Cortex of kidney (tissue), 1 donor: ENCODE measurements at places on chromosomes 3 and 15.

GRCh38 chr15:33473005-33473404 is 162.2 kb downstream of the RYR3 start:
- DNase-seq = no peak

GRCh38 chr3:178680489-178680888 is 144.3 kb downstream of the KCNMB2 start:
- no peak for DNase-seq

GRCh38 chr3:42220436-42221121 is 45.4 kb downstream of the CCK start:
- DNase-seq = no peak

- DNase-seq = no peak
These were observed 160.0 kb downstream of the NAALADL2 start for GRCh38 chr3:175018946-175019727.

DNA sequence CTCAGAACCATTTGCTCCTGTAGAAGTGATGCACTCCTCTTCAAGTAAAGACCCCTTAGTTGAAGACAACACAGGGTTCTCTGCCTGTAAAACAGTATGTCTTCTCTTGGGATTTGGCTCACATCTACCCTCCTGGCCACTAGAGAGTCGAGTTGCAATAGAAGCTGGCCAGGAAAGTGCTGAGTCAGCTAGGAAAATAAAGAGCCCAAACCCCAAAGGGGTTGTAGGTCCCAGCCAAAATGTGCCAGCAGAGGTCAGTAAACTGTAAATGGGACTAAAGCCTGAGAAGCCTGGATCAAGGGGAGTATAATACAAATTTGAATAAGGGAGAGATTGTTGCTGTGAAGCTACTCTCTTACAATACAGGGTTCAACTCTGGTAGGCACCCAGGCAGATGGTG is 37.2 kb upstream of the THBS1 start:
- no peak for DNase-seq

DNA sequence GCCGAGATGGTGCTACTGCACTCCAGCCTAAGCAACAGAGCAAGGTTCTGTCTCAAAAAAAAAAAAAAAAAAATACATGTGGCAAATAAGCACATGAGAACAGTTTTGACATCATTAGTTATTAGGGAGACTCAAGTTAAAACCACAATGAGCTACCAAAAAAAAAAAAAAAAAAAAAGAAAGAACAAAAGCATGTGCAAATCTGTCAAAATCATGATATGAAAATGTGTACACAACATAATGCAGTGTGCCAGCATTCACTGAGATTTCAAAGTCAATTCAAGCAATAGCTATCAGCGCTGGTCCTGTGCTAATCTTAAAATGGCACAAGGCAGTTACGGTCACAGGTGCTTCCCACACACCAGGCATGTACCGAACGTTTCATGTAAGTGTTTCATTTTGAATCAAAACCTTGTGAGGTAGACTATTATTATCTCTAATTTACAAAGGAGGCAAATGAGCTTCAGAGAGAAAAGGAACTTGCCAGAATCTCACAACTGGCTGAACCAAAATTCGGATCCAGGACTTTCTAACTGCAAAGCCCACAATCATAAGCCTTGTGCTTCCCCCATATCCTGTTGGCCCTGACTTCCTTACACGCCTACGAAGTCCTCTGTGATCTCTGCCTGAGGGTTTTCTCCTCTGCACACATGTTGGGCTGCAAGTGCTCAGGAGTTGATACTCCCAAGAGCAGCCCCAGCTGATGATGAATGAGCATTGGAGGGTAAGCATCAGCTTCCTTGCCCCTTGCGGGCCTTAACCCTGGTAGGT is 200.1 kb upstream of the PROK2 start:
- no peak for DNase-seq

- DNase-seq = no peak
These were observed 21.9 kb downstream of the ABTB1 start for GRCh38 chr3:127694467-127695215.

DNA sequence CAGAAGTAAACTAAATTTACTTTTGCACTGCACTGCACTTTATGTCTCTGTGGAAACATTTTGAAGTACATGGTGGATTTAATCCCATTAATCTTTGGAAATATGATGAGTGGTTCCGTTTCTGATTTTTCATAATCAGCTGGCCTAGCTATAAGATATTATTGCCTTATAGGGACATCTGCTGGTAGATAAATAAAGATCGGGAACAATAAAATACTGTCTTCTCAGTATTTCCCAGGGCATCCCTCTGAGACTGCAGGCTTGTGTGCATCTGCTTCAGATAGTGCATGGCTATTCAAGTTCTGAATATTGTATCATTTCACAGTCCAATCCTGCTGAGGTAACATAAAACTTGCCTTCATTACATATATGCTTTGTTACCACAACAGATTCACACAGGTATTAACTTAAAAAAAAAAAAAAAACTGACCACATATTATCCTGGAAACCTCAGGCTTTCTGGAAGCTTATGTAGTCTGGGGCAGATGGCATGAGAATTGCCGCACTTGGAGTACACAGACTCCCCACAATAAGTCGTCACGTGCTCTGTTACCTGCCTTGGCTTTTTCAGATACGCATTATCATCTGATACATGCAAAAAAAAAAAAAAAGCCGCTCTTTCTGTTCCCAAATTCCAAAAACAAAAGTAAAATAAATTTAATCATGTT is 330.8 kb upstream of the AGTR1 start:
- DNase-seq = no peak

DNA sequence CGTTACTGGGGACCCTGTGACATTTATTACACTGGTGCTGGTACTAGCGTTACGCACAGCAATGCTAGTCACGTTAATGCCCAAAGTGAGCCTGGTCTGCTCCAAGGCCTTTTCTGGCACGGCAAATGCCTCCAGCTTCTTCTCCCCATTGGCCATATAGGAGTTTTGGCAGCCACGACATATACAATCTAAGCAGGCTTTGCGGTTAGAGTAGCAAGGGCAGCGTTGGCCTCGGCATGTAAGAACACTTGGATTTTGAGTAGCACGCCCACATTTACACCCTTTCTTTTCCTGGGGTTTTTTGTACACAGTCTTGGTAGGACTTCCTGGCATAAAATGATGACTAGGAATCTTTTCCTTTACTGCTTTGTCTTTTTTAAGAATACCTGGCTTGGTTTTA is 44.9 kb downstream of the MSL2 start:
- DNase-seq = no peak

DNA sequence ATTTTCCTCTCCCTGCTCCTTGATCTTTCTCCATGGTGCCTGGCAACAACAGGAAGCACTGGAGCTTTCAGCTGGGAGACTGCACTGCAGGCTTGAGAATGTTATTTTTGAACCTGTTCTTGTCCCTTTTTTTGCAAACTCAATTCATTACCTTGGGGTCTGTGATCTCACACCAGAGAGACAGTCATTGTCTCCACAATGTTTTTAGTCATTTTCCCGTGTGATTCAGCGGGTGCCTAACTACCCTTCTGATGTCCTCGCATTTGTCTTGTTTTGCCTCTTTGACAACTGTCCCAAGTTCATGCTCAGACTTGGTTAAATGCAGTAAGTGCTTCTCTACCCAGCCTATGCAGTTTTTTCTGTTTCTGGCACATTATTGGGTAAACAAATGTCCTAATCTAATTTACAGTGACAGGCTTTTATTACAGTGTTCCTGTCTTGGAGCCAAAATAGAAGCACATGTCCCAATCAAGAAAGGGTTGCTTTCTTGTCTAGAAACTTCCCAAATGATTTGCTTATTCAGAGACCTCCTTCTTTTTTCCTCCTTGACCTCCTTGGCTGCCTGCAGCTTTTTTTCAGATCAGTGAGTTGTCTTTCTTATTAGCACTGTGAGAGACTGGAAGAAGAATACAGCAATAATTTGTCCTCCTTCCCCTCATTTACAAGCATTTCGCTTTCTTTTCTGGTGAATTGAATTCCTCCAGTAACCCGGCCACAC is 162.4 kb downstream of the NSUN3 start:
- DNase-seq = no peak

DNA sequence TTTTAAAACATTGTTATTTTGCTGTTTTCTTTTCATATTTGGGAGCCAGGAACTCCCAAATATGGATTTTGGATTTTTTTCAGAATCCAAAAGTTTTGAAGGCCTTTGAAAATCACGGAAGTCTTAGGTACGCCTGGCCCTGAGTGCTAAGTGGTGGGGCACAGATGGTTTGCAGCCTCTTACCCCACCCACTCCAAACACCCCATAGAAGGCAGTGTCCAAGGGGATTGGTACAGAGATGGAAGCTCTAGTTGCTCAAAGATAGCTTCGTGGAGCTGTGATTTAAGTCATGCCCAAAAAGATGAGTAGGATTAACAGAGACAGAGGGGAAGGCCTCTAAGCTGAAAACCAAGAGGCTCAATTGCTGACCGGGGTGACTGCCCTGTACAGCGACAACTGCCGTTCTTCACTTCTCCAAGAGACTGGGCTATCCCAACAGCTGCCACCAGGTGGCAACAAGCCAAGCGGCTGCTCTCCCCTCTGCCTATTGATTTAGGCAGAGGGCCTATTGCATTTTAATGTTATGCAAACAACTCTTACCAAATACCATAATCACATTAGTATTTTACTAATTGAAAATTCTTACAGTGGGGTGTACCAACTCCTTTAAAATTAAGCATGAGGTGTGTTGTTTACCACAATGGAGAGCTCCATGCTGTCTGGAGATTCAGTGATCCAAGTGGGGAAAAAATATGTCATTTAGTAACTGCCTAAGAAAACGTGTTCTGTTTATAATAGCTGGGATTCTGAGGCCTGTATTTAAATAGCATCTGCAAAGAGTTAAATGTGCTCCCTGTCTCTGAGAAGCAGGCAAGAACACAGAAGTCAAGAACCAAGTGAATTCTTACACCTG is 64.0 kb upstream of the C15orf61 start:
- no peak for DNase-seq

GRCh38 chr15:63473007-63473748 is 31.2 kb upstream of the USP3 start:
- no peak for DNase-seq

DNA sequence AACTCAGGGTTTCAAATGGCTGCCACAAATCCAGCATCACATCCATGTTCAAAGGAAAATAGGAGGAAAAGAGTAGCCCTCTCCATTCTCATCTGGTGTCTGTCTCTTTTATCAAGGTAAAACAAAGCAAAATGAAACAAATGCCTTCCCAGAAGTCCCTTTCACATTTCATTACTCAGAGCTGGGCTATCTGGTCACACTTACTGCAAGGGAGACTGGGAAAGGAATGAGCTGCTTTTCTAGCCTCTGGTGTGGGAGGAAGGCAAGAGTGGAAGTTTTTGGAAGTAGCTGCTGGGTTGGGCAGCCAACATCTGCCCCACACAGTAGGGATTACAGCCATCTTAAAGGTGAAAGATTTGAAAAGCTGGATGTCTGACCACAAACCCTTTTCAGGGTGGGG is 51.8 kb downstream of the KLF15 start:
- DNase-seq = no peak

- no peak for DNase-seq
These were observed 4.5 kb upstream of the POPDC2 start for GRCh38 chr3:119664850-119665379.

DNA sequence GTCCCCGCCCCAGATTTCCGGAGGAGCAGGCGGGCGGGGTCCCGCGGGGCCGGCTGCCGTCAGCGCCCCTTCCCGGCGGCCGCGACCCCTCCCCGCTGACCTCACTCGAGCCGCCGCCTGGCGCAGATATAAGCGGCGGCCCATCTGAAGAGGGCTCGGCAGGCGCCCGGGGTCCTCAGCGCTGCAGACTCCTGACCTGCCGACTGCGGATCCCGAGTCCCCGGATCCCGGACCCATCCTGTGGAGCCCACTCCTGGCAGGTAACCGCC is at the start of gene TRH:
Gene TRH (plus strand): TSS at position 157 of the 269 bp plus-strand sequence. CDS start 1,097 bp downstream, outside the sequence.
- DNase-seq = no peak

DNA sequence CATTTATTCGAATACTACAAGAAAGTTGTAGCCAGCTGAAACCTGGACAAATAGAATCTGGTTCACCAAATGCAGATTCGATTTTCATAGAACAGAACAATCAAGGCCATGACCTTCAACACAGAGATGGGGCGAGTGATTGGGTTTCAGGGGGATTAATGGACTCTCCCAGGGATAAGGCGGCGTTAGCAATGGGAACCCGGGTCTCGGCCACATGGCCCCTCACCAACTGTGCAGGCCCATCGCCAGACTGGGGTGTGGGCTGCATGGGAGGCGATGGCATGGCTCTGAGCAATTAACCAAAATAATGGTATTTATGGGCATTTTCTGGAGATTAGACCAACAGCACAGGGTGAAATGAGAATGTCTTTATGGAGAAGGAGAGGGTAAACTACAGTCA is 34.2 kb downstream of the VGLL4 start:
- DNase-seq = no peak

DNA sequence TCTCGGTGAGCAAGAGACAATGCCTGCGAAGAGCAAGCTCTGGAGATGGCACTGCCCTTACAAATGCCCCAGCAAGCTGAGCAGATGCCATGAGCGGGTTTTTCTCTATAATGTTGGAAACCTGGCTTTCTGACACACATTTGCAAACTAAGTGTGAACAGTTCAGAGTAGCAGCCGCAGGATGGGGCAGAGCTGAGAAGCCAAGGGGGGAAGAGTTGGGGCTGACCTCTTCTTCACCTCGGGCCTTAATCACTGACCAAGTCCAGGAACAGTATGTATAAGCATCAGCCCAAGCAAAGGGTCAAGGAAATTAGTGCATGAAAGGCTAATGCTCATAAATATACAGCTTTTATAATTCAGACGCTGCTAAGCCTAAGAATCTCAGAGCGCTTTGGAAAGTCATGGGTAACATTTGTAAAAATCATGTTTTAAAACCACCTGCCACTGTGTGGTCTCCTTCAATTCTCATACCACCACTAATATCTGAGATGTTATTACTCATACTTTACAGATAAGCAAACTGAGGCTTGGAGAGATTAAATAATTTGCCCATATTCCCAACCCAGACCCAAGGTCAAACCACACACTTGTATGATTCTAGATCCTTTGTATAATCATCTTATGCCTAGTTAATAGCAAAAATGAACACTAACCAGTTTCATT is 603.4 kb downstream of the FOXP1 start:
- DNase-seq = no peak

GRCh38 chr3:134425943-134426342 is 51.7 kb upstream of the AMOTL2 start:
- DNase-seq = no peak

DNA sequence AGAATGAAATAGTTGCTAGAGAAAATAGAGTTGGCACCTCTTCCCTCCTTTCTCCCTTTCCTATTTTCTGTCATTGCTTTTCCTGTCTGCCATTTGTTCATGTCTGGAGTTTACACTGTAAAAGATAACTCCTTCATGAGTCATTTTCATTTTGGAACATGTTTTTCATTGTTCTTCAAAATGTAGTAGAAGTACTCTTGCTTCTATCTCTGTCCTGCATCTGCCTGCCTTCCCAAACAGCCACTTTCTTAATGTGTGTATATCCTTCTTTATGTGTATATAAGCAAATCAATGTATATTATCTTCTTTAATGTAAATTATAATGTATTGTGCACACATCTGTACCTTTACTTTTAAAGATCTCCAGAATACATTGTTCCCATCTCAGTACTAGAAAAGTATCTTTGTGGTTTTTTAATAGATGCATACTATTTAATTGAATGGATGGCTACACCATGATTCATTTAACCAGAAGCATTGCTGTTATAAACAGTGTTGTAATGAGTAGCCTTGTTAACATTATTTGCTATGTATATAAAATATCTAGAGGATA is 41.1 kb downstream of the TSC22D2 start:
- DNase-seq = no peak

GRCh38 chr3:52310861-52311575 is 5.1 kb upstream of the DNAH1 start:
- DNase-seq = no peak
